ENCODE measurements at places on chromosomes 11 and 22. TPM values are rescaled to one million over a fixed set of nuclear protein-coding genes. Genes with fewer than 3 reads are reported as not detected.

- no peak for DNase-seq
These were observed 23.8 kb downstream of the ALG12 start for GRCh38 chr22:49894322-49895054.

- peak; percentile 33 for DNase-seq
These were observed 3.6 kb upstream of the MRPL23 start for GRCh38 chr11:1943576-1943975.

DNA sequence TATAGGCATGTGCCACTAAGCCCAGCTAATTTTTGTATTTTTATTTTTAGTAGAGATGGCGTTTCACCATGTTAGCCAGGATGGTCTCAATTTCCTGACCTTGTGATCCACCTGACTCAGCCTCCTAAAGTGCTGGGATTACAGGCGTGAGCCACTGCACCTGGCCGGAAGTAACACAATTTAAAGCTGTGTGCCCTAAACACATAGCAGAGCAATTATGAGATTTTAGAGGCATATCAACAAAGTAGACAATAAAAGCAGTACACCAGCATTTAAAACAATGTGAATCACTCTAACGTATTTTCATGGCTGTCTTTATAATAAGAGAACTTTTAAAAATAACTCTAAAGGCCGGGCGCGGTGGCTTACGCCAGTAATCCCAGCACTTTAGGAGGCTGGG is 42.4 kb downstream of the PRR14L start:
- no peak for DNase-seq

GRCh38 chr11:62264004-62264403 is 6.0 kb upstream of the SCGB2A2 start:
- DNase-seq = no peak

- DNase-seq = no peak
These were observed 94.1 kb upstream of the ANO1 start for GRCh38 chr11:69983897-69984438.

GRCh38 chr22:42217019-42217751 is 53.3 kb downstream of the TCF20 start:
- no peak for DNase-seq

DNA sequence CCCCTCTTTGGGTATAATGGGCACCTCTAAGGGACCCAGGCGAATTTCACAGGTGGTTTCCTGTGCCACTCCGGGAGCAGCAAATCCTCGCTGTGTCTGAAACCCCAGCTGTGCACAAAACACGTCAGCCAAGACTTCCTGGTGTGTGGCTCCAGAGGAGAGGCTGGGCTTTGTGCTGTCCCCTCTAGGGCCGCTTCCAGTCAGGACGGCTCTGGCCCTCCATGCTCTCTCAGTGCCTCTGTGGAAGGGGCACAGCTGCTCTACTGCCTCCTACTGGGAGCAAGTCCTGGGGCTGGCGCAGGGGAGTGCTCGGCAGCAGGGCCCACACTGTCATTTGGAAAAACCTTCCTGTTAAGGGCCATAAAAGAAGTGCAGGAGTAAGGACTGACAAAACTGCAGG is 23.7 kb upstream of the ARFGAP3 start:
- no peak for DNase-seq

The WNT11 gene
- total RNA-seq = not detected

- DNase-seq = no peak
These were observed 1486.7 kb downstream of the BRD1 start for GRCh38 chr22:48340727-48341709.

The POU2AF2 gene
- not detected for total RNA-seq

- no peak for DNase-seq
These were observed 33.8 kb upstream of the DKK3 start for GRCh38 chr11:12042215-12042676.

The RAB3IL1 gene
- 0.53 TPM for total RNA-seq

- peak; percentile 32 for DNase-seq
These were observed 32.4 kb downstream of the EIF3F start for GRCh38 chr11:8019314-8020243.

GRCh38 chr22:50439871-50440331 is 34.9 kb downstream of the SBF1 start:
- no peak for DNase-seq

DNA sequence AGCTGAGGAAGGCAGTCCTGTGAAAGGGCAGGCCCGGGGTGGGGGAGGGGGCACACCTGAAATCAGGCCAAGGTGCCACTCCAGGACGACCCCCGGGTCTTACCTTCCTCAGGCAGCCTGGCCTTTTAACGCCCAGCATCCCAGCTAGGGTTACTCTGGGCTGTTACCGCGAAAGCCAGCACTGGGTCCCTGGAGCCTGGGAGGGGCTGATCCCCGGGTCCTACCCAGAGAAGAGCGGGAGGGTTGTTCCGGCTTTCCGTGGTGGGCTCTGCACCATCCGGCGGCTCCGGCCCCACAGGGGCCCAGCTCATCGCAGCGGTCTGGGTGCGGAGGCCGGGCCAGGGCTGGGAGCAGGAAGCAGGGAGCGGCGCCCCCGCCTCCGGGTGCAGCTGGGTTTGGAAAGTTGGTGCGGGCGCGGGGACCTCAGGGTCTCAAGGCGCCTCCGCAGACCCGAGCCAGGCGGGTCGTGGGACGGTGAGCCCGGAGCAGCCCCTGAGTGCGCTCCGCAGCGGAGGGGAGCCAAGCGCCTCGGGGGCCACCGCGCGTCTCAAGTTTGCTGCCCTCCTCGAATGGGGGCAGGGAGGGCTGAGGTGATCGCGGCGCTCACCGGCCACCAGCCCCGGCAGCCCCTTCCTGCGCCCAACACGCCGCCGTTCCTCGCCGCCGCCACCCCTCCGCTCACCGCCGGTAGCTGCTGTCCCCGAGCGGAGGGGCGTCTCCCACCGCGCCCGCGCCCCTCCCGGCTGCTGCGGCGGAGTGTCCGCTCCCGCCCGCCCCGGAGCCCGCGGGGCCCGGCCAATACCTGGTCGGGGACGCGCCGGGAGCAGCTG is 831 bp downstream of the CHST1 start:
- no peak for DNase-seq

Measured in CD8-positive, alpha-beta memory T cell (primary cell).